ENCODE measurements at places on chromosomes 1 and 21.
A peak's percentile ranks its signal among the peaks of the same experiment; 100 is the strongest.

- DNase-seq: no peak
These were observed 26.5 kb downstream of the HMGCS2 start for GRCh38 chr1:119742202-119742601.

GRCh38 chr1:154837034-154837671, 32.9 kb downstream of the KCNN3 start:
- no peak for DNase-seq

DNA sequence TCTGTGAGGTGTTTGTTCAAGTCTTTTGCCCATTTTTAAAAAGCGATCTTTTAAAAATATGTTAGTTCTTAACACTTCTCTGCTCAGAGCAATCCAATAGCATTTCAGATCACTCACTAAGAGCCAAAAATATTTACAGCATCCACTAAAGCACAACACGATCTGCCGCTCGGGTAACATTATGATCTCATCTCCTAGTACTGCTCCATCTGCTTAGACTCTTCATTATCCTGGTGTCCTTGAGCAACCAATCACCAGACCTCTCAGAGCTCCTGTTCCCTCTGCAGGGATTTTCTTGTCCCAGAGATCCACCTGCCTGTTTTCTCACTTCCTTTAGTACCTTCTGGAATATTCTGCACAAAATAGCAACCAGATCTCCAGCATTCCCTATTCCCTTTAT, 235.3 kb upstream of the ESRRG start:
- DNase-seq: no peak

- DNase-seq: no peak
These were observed 22.1 kb downstream of the IFFO2 start for GRCh38 chr1:18934205-18935000.

- DNase-seq: no peak
These were observed 9.1 kb downstream of the PYCR2 start for GRCh38 chr1:225914947-225915346.

GRCh38 chr1:151581451-151581850, 30.4 kb upstream of the SNX27 start:
- no peak for DNase-seq

DNA sequence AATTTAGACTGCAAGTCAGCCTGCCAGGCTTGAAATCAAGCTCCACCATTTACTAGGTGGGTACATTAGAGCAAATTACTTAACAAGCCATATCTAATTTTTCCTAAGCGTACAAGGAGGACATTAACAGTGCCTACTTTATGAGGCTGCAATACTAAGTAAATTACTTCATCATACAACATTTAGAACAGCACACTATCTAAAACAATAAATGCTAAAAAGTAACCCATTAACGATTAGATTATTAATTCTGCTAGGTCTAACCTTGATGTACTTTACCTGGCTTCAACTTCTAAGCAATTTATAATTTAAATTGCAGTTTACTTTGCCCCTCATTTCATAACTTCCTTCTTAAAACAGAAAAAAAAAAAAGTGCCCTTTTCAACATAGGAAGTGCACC, 1155.6 kb upstream of the NCAM2 start:
- no peak for DNase-seq

GRCh38 chr1:22123071-22123390, 19.9 kb downstream of the WNT4 start:
- no peak for DNase-seq

- DNase-seq: peak; percentile 24
These were observed 846 bp upstream of the PER3 start for GRCh38 chr1:7783178-7783711.

- no peak for DNase-seq
These were observed 212.9 kb downstream of the DNM3 start for GRCh38 chr1:172054172-172054571.

- DNase-seq: no peak
These were observed 75.0 kb upstream of the WNT4 start for GRCh38 chr1:22217811-22218460.

DNA sequence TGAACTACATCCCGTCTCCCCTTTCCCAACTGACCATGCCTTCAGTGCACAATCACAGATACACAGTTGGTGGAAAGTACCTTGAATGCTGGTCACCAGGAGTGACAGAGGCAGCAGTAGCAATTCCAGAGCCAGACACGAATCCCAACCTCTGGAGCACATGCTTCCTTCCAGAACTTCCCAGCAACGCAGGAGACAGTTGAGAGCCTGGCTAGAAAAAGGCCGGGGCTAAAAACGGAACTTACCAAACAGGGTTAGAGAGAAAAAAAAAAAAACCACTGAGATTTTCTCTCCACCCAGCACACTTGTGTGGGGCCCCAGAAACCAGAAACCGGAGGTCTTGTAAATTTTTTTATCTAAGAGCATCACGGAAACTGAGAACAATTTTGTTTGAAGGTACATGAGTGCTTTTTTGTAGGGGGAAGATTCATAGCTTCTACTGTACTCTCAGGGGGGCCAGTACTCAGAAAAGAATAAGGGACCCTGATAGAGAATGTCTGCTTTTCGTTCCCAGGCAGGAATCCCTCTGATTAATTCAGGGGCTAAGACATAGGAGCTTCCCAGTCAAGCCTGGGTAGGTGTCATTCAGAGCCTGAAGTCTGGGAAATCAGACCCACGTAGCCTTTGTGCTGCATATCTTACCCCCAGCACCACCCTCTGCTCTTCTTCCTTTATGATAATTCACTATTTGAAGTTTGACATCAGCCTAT, at the start of gene CD48:
TSS of gene CD48 (minus strand) at position 221 of the 710 bp plus-strand sequence. CDS start at position 162, 59 bp downstream.
- peak; percentile 70 for DNase-seq

GRCh38 chr1:190154744-190155143, 322.9 kb downstream of the BRINP3 start:
- DNase-seq: no peak

- no peak for DNase-seq
These were observed at the start of gene KLHDC7A for GRCh38 chr1:18480315-18481189. KLHDC7A (plus strand) TSS chr1:18480930; CDS start chr1:18480982, 52 bp downstream.

GRCh38 chr1:245179706-245180105, 24.9 kb downstream of the KIF26B start:
- no peak for DNase-seq

DNA sequence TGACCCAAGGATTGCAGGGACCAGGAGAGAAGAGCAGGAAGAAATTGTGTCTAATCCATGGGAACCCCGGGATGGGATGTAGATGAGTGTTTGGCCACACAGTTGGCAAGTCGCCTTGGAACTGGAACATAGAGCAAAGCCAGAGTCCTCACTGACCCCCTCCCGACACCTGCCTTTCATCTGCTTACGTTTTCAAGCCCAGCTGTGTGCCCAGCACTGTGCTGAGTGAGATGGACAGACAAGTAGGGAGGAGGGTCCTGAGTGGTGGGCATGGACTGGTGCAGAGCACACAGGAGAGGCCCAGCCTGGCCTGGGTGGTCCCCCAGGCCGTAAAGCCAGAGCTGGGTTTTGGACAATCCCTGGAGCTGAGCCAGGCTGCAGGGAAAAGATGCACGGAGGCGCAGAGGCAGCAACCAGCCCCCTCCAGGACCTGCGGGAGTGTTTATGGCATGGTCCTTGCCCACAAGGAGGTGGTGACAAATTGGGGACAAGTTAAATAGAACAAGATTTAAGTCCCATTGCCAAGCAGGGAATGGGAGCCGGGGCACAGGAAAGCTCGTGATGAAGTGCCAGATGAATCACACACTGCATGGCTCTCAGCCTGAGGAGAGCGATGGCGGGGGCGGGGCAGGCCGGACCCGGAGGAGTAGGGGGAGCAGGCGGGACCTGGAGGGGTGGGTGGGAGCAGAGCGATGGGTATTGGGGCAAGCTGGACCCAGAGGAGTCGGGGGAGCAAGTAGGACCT, 157.8 kb upstream of the VAMP3 start:
- DNase-seq: no peak

- no peak for DNase-seq
These were observed 126.5 kb downstream of the AKT3 start for GRCh38 chr1:243723458-243724043.

DNA sequence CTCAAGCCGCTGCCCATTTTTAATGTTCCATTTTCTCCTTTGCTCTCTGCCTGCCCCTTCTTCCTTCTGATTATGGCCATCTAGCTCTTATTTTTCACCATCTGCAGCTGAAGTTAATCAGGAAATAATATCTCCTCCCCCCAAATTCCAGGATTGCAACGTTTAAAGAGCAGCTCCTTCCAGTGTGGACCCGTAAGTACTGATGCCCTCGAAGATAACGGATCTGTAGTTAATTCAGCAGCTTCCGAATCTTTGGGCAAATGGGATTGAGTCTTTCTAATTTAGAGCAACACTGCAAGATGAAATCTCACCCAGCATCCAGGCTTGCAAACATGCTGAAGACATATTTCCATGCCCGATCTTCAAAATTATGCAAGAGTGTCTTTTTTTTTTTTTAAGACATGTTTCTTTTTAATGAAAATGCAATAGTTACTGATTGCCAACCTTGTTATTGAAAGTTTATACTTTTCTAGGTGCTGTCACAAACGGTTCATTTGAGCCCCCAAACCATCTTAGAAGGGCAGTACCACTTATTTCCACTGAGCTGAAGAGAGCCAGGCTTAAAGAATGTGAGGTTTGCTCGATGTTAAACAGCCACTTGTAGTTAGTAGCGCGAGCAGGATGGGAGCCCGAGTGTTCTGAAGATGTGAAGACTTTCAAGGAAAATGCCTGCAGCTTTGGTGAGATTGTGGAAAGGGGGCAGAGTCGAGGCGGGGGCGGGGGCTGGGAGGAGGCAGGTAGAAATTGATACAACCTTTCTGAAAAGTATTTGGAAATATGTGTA, 10.9 kb upstream of the RCAN3 start:
- no peak for DNase-seq

- no peak for DNase-seq
These were observed 31.8 kb downstream of the ZNF644 start for GRCh38 chr1:90989990-90990389.

DNA sequence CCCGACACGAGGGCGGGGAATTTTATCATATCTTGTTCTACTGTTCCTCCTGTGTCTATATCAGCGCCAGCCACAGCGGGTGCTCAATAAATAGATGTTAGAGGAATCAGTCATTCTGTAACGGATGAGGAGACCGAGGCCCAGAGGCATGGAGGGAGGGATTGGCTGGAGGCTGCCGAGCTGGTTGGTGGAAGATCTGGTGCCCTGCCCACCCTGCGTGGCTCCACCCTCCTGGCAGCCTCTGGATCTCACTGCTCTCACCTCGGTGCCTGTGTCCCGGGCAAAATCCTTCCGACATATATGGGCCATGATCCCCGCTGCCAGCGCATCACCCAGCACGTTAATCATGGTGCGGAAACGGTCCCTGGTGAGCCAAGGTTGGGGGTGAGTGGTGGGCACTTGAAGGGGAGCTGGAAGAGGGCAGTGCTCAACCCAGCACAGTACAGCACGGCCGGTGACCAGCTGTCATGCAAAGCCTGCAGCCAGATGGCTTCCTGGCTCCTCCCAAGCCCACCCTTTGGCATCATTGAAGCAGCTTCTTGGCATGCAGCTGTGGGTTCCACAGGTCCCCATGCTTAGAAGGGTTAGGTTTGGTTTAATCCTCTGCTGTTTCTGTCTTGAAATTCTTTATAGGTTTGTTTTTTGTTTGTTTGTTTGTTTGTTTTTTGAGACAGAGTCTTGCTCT, 26.7 kb downstream of the PODN start:
- DNase-seq: no peak

DNA sequence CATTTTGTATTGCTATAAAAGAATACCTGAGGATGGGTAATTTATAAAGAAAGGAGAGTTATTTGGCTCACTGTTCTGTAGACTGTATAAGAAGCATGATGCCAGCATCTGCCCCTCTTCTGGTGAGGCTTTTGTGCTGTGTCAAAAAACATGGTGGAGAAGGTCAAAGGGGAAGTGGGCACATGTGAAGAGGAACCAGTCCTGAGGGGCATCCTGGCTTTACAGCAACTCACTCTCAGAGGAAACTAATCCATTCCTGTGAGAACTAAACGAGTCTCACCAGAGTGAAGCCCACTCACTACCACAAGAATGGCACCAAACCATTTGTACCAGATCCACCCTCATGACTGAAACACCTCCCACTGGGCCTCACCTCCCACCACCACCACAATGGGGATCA, 18.8 kb upstream of the SELP start:
- no peak for DNase-seq

- DNase-seq: no peak
These were observed 56.7 kb upstream of the COL6A2 start for GRCh38 chr21:46041183-46041582.

GRCh38 chr1:234409328-234409727, 36.1 kb downstream of the COA6 start:
- DNase-seq: peak; percentile 47

GRCh38 chr1:3030663-3031381, 9.6 kb downstream of the ACTRT2 start:
- no peak for DNase-seq

- no peak for DNase-seq
These were observed 11.0 kb downstream of the EVA1C start for GRCh38 chr21:32423320-32424190.

- no peak for DNase-seq
These were observed 213.9 kb upstream of the LYPLAL1 start for GRCh38 chr1:218959784-218960183.

GRCh38 chr1:234727018-234727940, 117.3 kb upstream of the IRF2BP2 start:
- DNase-seq: no peak

DNA sequence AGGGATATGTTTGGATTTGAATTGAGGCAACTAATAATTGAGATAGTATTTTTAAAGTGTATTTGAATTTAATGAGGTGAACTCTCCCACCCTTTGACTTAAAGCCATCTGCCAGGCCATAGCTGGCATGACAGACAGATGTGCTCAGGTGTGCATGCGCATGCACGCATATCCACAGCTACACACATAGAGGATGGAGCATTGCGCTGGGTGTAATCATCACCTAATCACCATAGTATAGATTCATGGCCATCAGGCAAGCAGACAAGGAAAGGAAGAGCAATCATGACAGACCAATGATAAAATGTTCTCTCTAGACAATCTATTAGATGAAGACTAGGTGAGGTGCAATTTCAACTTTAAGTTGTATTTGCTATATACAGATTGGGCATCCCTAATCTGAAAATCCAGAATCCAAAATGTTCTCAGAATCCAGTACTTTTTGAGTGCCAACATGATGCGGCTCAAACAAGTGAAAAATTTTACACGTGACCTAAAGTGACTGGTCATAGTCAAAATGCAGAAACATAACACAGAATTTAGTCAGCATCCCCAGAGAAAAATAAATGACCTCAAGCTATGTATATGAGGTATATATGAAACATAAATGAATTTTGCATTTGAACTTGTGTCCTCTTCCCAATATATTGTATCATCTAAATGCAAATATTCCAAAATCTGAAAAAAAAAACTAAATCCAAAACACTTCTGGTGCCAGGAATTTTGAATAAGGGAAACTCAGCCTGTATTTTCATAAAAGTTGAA, 70.1 kb downstream of the PTPRC start:
- no peak for DNase-seq

GRCh38 chr1:185040408-185040735, 5.0 kb upstream of the RNF2 start:
- DNase-seq: no peak

DNA sequence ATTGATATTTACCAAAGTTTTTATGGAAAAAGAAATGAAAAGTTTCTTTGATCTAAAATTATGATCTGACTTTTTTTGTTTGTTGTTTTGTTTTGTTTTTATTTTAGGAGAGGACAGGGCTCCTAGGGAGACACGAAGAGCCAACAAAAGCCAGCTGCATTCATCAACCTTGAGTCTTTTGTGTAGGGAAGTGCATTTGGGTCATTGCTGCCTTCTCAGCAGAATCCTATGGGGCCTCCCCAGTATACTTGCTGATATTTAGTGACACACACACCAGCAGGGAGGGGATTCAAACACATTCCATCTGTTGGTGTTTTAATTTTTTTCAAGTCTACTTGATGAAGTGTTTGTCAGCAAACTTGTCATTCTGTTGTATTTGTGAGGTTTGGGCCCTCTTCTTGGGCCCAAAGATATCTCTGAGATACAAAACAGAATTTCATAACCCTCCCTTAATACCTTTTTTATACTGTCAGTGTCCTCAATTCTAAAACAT, 203.5 kb downstream of the NTNG1 start:
- DNase-seq: no peak
